ENCODE measurements at places on chromosomes 2 and 18. TPM values are rescaled to one million over a fixed set of nuclear protein-coding genes. Genes with fewer than 3 reads are reported as not detected.

DNA sequence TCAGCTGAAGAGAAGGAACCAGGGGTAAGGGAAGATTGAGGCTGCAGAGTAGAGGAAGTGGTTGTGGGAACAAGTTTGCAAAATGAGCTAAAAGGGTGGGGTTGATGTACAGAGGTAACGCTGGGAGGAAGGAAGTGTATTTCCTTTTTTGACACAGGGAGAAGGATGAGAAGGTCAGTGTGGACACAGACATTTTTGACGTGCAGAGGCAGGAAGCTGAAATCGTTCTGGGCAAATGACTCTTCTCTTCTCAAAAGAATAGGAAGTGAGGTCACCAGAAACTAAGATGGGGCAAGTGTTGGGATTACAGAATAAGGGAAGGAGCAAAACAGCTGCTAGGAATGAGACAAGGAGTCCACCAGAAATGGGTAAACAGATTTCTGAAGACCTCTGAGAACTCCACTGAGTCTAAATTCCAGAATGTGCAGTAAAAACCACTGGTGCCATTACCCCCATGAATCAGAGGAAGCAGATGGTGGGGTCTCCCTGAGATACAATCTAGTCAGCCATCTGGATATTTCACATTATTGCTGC lies 20.0 kb upstream of the RNF149 start:
- H3K4me3 ChIP-seq = no peak overlapping the region
- peaks cover 10% of the 10 kb centered on the region for H3K4me1 ChIP-seq
- no peak overlapping the region for H3K27ac ChIP-seq
- no peak for DNase-seq

GRCh38 chr2:71930049-71930681 lies 217.5 kb downstream of the CYP26B1 start:
- no peaks in the 10 kb centered on the region for H3K36me3 ChIP-seq
- H3K4me3 ChIP-seq = no peak overlapping the region
- no peak overlapping the region for H3K27ac ChIP-seq
- H3K27me3 ChIP-seq = no peaks in the 10 kb centered on the region
- DNase-seq = peak; percentile 65

GRCh38 chr2:222892321-222892720 lies 31.5 kb downstream of the ACSL3 start:
- H3K4me1 ChIP-seq = peaks cover 10% of the 10 kb centered on the region
- H3K4me3 ChIP-seq = no peak overlapping the region
- H3K36me3 ChIP-seq = peaks cover 11% of the 10 kb centered on the region
- no peak overlapping the region for H3K27ac ChIP-seq
- DNase-seq = no peak
- no peaks in the 10 kb centered on the region for H3K27me3 ChIP-seq

- no peaks in the 10 kb centered on the region for H3K36me3 ChIP-seq
- H3K4me1 ChIP-seq = peaks cover 34% of the 10 kb centered on the region
- DNase-seq = no peak
- no peaks in the 10 kb centered on the region for H3K27me3 ChIP-seq
- no peak overlapping the region for H3K4me3 ChIP-seq
Measured at GRCh38 chr2:71880846-71881610, 266.6 kb downstream of the CYP26B1 start.

DNA sequence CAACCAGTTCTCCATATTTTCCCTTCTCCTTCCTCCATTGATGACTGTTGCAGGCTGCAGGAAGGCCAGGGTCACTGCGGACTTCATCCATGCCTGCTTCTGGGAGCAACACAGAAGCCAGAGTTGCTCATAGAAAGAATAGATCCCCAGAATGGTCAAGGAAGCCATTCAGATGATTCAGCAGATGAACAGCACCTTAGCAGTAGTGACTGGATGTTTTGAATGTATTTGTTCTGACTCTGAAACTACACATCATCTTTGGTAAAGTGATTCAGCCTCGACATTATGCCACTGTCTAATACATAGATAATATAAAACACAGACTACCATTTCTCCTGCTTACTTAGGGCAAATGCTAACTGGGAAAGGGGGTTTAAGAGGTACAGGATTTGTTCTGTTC lies 411.6 kb downstream of the RND3 start:
- H3K4me1 ChIP-seq = peaks cover 31% of the 10 kb centered on the region
- H3K27ac ChIP-seq = peak overlapping the region; percentile 43
- no peaks in the 10 kb centered on the region for H3K36me3 ChIP-seq
- no peak overlapping the region for H3K4me3 ChIP-seq
- no peak for DNase-seq
- H3K27me3 ChIP-seq = no peaks in the 10 kb centered on the region

The SLC5A7 gene
- not detected for total RNA-seq

DNA sequence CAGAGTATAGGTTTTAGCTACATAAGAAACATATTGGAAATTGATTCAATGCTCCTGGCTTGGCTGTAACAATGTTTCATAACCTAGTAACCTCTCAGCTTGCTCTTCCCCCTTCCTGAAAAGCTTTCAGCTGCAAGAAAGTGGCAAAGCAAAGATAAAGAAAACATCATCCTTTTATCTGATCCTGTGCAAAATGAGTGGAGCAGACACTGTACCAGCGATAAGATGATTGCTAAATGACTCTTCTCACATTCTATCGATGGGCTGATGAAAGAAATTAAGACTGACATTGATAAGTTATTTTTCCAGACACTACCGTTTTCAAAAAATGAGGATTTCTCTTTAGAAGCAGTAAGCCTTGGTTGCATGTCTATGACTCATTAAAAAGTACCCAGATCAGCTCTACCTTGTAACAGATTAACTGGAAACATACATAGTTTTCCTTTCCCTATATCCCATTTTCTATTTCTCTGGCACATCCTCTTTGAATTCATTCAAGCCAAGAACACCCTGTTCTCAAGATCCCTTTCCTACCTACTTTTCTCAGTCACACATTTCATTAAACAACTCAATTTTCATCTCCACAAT lies 87.1 kb upstream of the LYPD1 start:
- H3K4me1 ChIP-seq = peaks cover 33% of the 10 kb centered on the region
- no peak for DNase-seq
- no peaks in the 10 kb centered on the region for H3K36me3 ChIP-seq
- peak overlapping the region; percentile 33 for H3K27ac ChIP-seq
- no peaks in the 10 kb centered on the region for H3K27me3 ChIP-seq

The AQP4 gene
- total RNA-seq = not detected

GRCh38 chr18:13332874-13333273 lies 114.3 kb downstream of the LDLRAD4 start:
- no peaks in the 10 kb centered on the region for H3K27me3 ChIP-seq
- H3K27ac ChIP-seq = no peak overlapping the region
- no peak overlapping the region for H3K4me3 ChIP-seq
- H3K4me1 ChIP-seq = no peaks in the 10 kb centered on the region

The ATG16L1 gene
- total RNA-seq = 54.3 TPM

DNA sequence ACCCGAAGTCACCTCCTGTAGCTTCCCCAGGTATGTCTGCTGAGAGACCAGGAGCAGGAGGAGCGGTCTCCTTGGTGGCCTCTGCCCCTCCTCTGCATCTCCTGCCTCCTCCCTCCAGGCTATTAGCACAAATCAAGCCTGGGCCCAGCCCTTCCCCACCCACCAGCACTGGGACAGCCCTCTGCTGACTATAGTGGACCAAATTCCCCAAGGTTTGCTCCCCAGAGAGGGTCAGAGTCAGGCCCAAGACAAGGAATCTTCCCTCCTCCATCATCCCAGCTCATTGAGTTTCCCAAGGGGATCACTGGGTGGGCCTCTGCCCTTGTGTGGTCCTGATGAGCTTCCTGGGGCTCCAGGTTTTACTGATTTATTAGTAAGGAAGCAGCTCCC lies 62.1 kb downstream of the EMILIN2 start:
- peaks cover 73% of the 10 kb centered on the region for H3K36me3 ChIP-seq
- H3K4me3 ChIP-seq = no peak overlapping the region

DNA sequence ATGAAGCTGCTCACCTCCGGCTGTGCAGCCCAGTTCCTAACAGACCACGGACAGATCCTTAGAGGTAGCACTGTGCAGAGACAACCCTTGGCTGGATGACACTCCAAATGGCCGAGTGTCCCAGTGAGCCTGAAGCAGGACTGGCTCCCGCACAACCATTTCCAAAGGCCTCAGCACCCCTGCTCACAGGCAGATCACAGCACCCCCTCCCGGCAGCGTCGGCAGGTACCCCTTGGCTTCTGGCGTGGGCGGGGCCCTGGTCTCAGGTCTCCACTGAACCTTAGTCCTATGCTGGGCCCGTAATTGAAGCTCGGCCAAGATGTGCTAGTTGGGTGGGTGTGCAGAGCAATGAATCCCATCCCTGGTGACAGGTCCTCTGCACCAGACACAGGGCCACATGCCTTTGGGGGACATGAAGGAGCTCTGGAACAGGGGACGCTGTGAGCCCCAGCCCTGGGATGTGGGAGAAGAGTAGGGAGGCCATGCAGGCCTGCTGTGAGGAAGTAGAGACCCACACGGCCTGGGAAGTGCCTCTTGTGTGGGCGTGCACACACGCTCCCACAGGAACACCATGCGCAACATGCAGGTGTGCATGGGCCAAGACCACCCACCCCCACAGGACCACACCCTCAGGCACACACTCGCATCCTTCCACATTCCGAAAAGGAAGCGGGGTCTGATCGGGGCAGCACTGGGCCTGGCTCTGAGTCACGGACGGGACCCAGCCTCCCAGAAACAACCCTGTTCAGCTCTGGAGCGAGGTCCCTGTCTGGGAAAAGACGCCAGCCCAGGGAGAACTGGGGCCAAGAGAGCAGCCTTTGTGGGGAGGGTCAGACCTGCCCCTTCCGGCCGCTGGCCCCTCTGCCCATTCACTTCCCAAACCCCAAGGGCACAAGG lies 2.8 kb downstream of the DUSP2 start:
- H3K27ac ChIP-seq = no peak overlapping the region
- peaks cover 25% of the 10 kb centered on the region for H3K4me1 ChIP-seq
- peaks cover 6% of the 10 kb centered on the region for H3K36me3 ChIP-seq
- no peak overlapping the region for H3K4me3 ChIP-seq
- H3K27me3 ChIP-seq = peaks cover 14% of the 10 kb centered on the region
- DNase-seq = no peak

DNA sequence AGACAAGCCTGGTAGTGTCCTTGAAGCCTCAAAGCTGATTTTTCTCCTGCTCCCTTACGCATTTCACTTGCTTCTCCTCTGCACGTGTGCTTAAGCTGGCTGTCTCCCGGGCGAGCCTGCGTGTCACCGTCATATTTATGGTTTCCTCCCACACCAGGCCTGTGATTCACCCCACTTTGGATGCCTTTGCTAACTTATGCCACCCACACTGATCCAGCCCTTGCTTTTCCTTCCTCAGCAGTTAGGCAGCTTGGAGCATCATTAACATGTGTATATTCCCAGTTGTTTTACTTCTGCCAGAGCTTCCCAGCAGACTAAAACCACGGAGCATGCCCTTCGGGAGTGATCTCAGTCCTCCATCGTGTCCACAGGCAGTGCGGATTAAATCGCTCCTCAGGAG lies 2.2 kb downstream of the ST3GAL5 start:
- peak overlapping the region; percentile 89 for H3K4me3 ChIP-seq
- H3K27me3 ChIP-seq = no peaks in the 10 kb centered on the region
- DNase-seq = peak; percentile 95
- H3K4me1 ChIP-seq = peaks cover 48% of the 10 kb centered on the region
- peaks cover 23% of the 10 kb centered on the region for H3K36me3 ChIP-seq
- peak overlapping the region; percentile 50 for H3K27ac ChIP-seq

The PARD6G gene
- total RNA-seq = 6.1 TPM

DNA sequence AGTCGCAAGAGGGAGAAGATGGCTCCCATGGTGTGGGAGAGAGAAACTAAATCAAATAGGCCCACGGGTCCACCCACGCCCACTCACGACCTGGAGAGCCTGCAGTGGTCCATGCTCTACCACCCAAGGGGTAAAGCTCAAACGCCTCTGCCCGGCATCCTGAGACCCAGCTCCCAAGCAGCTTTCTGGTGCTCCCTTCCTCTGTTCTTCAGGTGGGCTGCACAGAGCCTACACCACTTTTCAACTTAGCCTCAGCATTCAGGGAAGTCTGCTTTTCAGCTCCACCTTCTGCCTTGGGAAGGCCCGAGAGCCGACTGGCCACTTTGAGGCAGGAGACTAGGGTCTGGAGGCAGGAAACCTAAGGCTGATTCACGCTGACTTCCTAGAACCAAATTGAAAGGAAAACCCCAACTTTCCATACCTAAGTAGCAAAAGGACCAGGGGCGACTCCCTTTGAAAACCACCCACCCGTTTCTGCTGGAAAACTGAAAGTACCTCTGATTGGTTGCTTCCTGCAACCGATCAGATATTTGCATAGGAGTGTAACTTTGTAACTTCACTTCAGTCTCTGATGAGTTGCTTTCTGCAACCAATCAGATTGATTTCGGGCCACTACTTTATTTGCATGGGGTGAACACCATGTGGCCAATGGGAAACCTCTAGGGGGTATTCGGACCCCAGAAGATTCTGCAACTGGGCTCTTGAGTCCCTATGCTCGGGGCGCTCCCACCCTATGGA lies 26.8 kb upstream of the SPATA3 start:
- 0 out of 2 replicates have a peak overlapping the region, but pooled peaks have one; percentile 30 for H3K27ac ChIP-seq
- peaks cover 18% of the 10 kb centered on the region for H3K4me1 ChIP-seq
- DNase-seq = no peak
- H3K4me3 ChIP-seq = peak overlapping the region; percentile 27
- no peaks in the 10 kb centered on the region for H3K27me3 ChIP-seq

DNA sequence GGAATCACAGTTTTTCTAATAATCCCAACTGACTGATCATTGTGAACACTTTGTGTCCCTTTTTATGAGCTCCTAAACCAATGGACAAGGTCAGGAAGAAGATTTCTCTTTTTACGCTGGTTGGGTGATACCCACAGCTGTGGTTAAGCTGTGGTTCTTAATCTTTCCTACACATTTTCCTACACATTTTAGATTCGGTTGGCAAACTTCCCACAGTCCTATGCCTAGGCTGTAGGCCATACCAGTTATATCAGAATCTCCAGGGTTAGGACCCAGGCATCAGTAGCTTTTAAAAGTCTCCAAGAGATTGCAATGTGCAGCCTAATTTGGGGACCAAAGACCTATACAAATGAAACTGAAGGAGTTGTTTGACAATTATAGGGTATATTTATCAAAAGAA lies 203.0 kb downstream of the SP3 start:
- no peaks in the 10 kb centered on the region for H3K4me1 ChIP-seq
- H3K4me3 ChIP-seq = no peak overlapping the region
- H3K27ac ChIP-seq = no peak overlapping the region
- no peak for DNase-seq
- H3K27me3 ChIP-seq = 0 out of 2 replicates have a peak, but pooled peaks cover 3% of the 10 kb centered on the region

GRCh38 chr18:67260841-67261240 lies 255.7 kb downstream of the DSEL start:
- no peak for DNase-seq
- H3K27ac ChIP-seq = no peak overlapping the region
- no peak overlapping the region for H3K4me3 ChIP-seq

The DSG1 gene
- total RNA-seq = not detected

The RNF125 gene
- not detected for total RNA-seq

GRCh38 chr2:14081521-14081920 lies 551.0 kb upstream of the LRATD1 start:
- H3K4me3 ChIP-seq = no peak overlapping the region
- H3K27ac ChIP-seq = no peak overlapping the region
- H3K27me3 ChIP-seq = no peaks in the 10 kb centered on the region
- no peaks in the 10 kb centered on the region for H3K4me1 ChIP-seq
- H3K36me3 ChIP-seq = no peaks in the 10 kb centered on the region

DNA sequence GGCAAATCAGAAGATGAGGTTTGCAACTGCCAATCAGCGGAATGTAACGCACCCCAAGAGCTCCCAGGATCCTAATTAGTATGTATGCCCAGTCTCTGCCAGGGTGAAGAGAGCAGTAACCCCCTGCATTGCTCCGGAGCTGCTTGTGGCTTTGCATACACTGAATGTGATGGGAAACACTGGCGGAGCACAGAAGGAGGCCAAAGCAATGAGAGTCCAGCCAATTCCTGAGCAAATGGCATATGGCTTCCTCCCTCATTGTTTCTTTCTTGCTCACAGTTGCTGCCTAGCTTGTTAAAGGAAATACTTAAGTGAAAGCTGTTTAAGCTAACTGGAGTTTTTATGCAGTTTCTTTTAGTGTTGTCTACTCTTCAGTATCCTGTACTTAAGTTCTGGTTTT lies 343.5 kb upstream of the NT5C1B start:
- H3K27me3 ChIP-seq = no peaks in the 10 kb centered on the region
- no peaks in the 10 kb centered on the region for H3K4me1 ChIP-seq
- no peak for DNase-seq
- no peak overlapping the region for H3K27ac ChIP-seq
